ENCODE measurements at places on chromosomes 7 and 10. TPM values are rescaled to one million over a fixed set of nuclear protein-coding genes. Genes with fewer than 3 reads are reported as not detected.

GRCh38 chr10:89476150-89476549 lies 59.2 kb downstream of the SLC16A12 start:
- no peak for DNase-seq
- no peak overlapping the region for H3K4me3 ChIP-seq
- no peaks in the 10 kb centered on the region for H3K27me3 ChIP-seq
- H3K36me3 ChIP-seq, result no peaks in the 10 kb centered on the region
- peak overlapping the region; percentile 94 for H3K27ac ChIP-seq

GRCh38 chr7:112009081-112009480 lies 197.1 kb downstream of the DOCK4 start:
- H3K36me3 ChIP-seq, result no peaks in the 10 kb centered on the region
- no peaks in the 10 kb centered on the region for H3K27me3 ChIP-seq
- no peak for DNase-seq
- no peak overlapping the region for H3K27ac ChIP-seq
- H3K4me1 ChIP-seq, result peaks cover 8% of the 10 kb centered on the region

GRCh38 chr10:22606164-22606614 lies 108.2 kb downstream of the PIP4K2A start:
- DNase-seq, result no peak
- no peaks in the 10 kb centered on the region for H3K36me3 ChIP-seq
- H3K4me3 ChIP-seq, result no peak overlapping the region
- no peaks in the 10 kb centered on the region for H3K27me3 ChIP-seq
- no peak overlapping the region for H3K27ac ChIP-seq
- H3K4me1 ChIP-seq, result no peaks in the 10 kb centered on the region

DNA sequence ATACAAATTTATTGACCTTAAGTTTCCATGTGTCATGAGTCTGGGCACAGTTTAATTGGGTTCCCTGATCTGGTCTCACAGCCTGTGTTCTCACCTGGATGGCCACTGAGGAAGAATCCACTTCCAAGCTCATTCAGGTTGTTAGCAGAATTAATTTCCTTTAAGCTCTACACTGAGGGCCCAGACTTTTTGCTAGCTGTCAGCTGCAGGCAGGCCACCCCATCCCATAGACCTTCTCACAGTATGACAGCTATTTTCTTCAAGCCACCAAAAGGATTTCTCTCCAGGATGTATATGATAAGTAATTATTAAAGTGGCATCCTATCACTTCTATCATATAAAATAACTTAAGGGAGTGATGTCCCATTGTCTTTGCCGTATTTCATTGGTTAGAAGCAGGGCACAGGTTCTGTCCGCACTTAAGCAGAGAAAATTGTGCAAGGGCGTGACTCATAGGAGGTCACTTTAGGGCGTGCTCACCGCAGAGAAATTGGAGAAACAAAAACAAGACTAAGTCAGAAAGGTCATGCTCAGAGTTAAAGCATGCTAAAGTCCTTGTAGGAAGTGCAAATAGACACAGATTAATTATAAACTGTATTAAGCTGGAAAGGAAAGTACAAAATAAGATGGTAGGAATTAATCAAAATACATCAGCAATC lies 109.9 kb downstream of the AHR start:
- H3K4me3 ChIP-seq, result no peak overlapping the region
- no peak overlapping the region for H3K27ac ChIP-seq
- peaks cover 15% of the 10 kb centered on the region for H3K4me1 ChIP-seq
- H3K27me3 ChIP-seq, result no peaks in the 10 kb centered on the region
- peak; percentile 4 for DNase-seq

- no peaks in the 10 kb centered on the region for H3K27me3 ChIP-seq
- no peaks in the 10 kb centered on the region for H3K4me1 ChIP-seq
- H3K4me3 ChIP-seq, result no peak overlapping the region
- DNase-seq, result no peak
- H3K27ac ChIP-seq, result no peak overlapping the region
Observed at GRCh38 chr7:64515330-64515729, 47.5 kb downstream of the ZNF680 start.

- no peaks in the 10 kb centered on the region for H3K27me3 ChIP-seq
- H3K4me1 ChIP-seq, result no peaks in the 10 kb centered on the region
- DNase-seq, result no peak
- no peak overlapping the region for H3K4me3 ChIP-seq
- H3K27ac ChIP-seq, result no peak overlapping the region
Observed at GRCh38 chr7:9264395-9264794, 831.0 kb downstream of the NXPH1 start.

The CLRN3 gene
- not detected for total RNA-seq

The PRR15 gene
- 0.54 TPM for total RNA-seq
